ENCODE measurements at places on chromosomes 11 and 22. TPM values are rescaled to one million over a fixed set of nuclear protein-coding genes. Genes with fewer than 3 reads are reported as not detected.

DNA sequence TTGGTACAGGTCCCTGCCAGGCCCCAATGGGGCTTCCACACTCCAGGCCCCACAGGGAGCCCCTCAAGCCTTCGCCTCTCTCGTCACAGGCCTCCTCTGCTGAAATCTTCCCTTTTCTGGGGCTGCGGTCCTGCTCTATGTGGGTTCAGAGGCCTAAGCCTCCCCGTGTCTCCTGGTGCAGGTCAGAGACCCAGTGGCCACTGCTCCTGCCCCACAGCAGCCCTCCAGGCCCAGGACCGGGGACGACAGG, 5.9 kb upstream of the IFITM3 start:
- no peak for DNase-seq

DNA sequence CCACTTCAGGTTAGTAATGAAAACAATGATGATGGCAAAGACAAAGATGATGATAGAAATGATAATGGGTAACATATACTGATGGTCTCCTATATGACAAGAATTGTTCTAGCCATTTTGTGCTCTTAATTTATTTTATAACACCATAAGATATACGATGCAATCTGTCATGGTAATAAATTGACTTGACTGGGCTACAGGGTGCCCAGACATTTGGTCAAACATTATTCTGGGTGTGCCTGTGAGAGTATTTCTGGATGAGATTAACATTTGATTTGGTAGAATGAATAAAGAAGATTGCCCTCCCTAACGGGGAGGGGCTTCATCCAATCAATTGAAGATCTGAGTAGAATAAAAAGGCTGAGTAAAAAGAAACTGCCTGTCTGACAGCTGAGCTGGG, 237.3 kb downstream of the LARGE1 start:
- DNase-seq, result no peak

The OR6T1 gene
- total RNA-seq, result not detected

GRCh38 chr11:74311352-74311926, at the start of gene P4HA3:
Gene P4HA3, minus strand, starts transcription at chr11:74311640. Its CDS starts 29 bp downstream, at chr11:74311611.
- DNase-seq, result no peak

DNA sequence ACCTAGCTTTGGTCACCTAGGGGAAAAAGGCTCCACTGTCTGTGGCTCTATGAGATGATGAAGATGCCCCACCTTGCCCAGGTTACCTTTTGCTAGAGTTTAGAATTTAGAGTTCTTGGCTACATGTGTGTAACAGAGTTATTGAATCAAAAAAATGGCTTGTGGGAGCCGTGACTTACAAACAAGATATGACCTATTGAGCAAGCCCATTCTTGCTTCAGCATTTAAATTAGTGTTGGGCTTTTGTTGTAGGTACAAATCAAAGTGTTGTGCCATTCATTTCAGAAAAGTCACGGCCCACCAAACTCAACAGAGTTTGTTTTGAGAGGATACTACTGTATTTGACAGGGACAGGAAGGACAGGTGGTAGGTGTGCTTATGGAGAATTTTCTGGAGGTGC, 768.8 kb downstream of the NTM start:
- no peak for DNase-seq

The FOLH1 gene
- 1.6 TPM for total RNA-seq

The DMC1 gene
- 1.3 TPM for total RNA-seq

DNA sequence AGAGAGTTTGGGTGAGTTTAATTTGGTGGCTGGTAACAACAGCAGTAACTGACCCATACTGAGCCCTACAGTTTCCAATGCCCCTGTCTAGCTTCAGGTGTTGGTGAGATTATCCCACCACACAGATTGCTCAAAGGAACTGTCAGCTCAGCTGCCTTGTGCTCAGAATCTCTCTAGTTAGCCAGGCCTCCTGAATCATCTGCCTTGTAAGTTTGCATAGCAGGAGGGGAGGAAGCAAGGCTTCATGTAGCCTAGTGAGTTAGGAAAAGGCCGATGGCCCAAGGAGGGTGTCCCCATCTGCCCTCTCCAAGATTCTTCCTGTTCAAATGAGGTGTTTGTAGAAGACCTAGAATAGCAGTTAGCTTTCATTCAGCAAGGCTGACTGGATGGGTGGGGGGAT, 74.3 kb downstream of the MICAL2 start:
- no peak for DNase-seq

- no peak for DNase-seq
Measured at GRCh38 chr22:27757928-27758525, 43.5 kb downstream of the MN1 start.

DNA sequence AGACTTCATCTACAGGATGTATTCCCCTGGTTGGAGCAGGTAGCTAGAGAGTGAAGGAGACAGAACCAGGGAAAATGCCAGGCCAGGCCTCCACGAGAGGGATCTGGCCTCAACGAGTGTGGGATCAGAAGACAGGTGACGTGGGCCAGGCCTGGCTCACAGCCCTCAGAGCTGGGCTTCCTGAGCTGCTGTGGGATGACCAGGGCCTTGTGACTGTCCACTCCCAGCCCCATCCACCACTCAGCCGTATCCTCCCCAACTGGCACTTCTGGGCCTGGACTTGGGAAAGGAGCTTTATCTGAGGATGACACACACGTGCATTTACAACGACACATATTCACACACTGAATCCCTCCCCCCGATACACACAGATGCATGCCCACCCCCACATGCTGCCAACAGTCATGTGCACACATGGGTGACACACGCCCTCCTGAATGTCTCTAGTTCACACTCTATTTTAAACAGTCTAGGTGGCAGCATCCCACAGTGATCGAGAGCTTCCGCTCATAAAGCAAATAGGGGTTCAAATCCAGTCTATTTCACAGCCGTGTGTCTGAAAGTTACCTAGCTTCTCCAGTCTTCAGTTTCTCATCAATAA, 93.1 kb downstream of the TP53I11 start:
- DNase-seq, result no peak

DNA sequence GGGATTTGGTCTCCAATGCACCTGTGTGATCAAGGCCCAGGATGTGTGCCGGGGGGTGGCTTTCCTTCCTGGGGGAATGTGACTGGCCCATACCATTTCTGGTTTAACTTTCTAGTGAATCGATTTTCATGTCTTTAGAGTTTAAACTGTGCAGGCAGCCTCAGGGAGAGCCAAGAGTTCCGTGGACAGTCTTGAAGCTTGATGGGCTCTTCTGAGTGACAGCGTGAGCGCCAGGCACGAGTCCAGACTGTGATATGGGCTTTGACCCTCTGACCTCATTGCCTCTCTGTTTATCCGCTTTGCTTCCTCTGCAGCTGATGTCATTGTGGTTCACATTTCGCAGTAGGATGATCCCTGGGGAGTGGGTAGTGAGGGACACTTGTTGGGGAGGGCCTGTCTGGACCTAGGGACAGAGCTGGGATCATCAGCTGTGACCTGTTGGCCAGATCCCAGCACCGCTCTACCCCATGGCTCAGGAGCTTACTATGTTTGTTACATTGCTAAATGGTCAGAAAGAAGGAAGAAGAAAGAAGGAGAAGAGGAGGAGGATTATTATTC, 80.6 kb upstream of the CLDN5 start:
- no peak for DNase-seq

DNA sequence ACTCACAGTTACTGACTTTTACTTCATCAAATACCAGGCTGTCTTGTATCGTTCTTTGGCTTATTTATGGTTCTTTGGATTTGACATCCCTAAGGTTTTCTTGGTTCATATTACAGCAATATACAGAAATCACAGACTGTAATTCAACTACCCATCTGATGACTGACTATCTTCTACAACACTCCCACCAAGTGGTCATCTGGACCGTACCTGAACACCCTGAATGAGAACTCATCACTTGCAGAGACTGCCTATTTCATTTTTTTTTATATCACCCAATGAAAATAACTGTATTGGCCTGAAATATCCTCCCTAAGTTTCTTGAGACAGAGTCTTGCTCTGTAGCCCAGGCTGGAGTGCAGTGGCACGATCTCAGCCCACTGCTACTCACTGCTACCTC, 9.5 kb upstream of the UPB1 start:
- no peak for DNase-seq

DNA sequence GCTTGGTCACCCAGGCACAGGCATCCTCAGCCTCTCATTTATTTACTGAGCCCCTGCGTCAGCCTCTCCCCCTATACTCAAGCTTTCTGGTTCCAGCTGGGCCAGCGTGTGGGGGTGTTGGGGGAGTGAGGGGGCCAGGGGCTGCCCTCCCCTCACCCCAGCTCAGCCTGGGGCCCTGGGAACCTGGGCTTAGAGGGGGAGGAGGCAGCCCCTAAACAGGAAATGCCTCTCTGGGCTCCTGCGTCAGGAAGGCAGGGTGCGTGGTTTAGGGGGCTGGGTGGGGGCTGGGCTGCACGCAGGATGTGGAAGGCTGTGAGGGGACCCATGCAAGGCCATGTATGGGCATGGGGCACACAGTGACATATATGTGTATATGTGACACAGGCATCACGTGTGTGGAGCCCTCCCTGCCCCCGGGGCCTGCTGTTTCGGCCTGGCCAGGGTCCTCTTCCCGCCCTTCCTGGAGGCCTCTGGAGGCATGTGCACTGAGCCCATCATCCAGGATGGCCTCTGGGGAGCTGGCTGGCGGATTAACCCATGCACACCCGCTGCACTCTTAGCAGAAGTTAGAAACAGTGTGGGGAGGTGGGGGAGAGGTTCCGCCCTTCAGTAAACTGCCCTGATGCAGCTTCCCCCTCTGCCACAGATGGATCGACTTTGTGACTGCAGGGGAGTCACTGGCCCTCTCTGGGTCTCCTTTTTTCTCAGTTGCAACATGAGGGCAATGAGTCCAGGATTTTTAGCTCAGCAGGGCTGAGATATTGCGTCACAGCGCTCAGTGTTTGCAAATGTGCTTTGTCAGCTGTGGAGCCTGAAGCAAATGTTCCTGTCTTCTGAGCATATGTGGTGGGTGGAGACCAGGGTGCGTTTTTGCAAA, 1.1 kb upstream of the CD248 start:
- DNase-seq, result no peak

The VSIG2 gene
- total RNA-seq, result 0.29 TPM

DNA sequence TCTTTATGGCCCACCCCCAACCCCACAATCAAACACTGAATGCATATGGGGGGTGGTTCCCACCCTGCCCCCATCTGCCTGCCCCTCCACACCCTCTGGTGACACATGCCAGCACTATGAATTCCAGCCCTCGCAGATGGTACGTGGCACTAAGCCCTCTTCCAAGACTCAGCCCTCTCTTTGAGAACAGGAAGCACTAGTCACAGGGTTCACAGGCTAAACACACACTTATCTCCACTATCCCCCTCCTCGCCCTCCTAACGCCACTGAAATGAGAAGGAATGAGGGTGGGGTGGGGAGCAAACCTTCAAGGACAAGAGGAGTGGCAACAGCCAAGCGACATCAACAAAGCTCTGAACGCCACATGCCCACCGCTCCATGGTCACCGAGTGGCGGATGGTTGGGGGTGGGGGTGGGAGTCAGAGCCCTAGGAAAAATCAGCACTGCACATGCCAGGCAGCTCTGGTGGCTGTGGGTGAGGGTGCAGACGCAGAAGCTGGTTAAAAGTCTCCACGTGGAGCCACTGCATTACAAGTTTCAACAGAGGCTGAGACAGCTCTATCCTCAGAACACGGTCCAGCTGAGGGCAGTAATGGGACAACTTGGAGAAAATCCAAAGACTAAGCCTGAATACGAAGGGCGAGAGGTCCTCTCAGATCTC, 33.6 kb downstream of the TMEM184B start:
- DNase-seq, result no peak

The OR5W2 gene
- not detected for total RNA-seq

DNA sequence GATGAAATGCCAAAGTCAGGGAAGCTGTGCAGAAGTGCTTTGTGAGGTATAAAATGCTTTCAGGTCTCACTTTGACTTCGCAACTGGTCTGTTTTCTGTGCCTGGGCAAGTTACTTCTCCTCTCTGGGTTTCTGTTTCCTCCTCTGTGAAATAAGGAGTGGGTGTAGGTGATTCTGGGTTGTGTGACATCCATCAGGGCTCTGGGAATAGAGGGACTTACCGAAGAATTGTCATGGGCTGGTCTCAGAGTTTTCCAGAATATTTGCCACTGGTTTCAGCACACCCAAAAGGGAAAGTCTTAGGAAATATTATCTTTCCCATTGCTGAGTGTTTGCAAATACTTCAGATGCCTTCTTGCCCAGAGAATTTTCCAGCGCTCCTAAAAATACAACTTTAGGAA, 118.4 kb downstream of the KIAA1671 start:
- no peak for DNase-seq

DNA sequence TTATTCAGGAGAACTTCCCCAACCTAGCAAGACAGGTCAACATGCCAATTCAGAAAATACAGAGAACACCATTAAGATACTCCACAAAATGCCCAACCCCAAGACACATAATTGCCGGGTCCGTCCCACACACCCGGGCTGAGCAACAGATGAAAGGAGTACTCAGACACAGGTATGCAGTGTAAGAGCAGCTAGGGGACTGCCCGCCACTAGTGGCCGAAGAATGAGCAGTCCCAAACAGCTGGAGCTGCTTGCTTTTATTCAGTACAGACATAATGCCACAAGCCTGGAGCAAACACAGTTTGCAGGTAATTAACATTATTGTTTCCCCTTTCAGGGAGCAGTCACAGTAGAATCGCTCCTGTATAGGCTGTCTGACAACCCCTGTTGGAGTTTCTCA, 364.6 kb downstream of the LUZP2 start:
- no peak for DNase-seq

GRCh38 chr11:83773950-83774880, 488.0 kb upstream of the CCDC90B start:
- DNase-seq, result no peak

GRCh38 chr11:92626624-92627023, 342.8 kb upstream of the MTNR1B start:
- no peak for DNase-seq

The CHRM1 gene
- total RNA-seq, result not detected

The PLAAT5 gene
- 4.6 TPM for total RNA-seq

GRCh38 chr11:126488591-126489370, 133.3 kb downstream of the ST3GAL4 start:
- DNase-seq, result no peak

GRCh38 chr11:27291954-27292636, 70.9 kb downstream of the CCDC34 start:
- no peak for DNase-seq

DNA sequence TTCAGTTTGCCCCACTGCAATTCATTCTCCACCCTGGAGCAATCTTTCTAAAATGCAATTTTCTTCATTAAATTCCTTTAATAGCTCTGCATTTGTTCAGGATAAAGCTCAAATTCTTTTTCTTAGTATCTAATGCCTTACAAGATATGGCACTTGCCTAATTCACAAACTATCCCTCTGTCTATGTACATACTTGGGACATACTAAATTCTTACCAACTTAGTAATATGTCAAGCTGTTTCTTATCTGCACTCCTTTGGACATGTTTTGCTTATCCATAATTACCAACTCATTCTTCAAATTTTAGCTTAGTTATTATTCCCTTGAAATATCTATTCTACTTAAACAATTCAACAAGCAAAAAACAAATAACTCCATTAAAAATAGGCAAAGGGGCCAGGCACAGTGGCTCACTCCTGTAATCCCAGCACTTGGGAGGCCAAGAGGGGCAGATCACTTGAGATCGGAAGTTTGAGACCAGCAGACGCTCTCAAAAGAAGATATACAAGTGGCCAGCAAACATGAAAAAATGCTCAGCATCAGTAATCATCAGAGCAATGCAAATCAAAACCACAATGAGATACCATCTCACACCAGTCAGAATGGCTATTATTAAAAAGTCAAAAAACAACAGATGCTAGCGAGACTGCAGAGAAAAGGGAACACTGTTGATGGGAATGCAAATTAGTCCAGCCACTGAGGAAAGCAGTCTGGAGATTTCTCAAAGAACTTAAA, 96.9 kb downstream of the FAM76B start:
- DNase-seq, result no peak

- DNase-seq, result no peak
Measured at GRCh38 chr11:31361743-31362142, 7.8 kb downstream of the DCDC1 start.

Measured in esophagus muscularis mucosa (tissue), 4 donors.